Ovary (tissue), 10 donors: ENCODE measurements at places on chromosomes 6 and 20.

- H3K4me3 ChIP-seq, result no peak overlapping the region
- H3K36me3 ChIP-seq, result no peaks in the 10 kb centered on the region
- H3K27me3 ChIP-seq, result no peaks in the 10 kb centered on the region
- H3K4me1 ChIP-seq, result no peaks in the 10 kb centered on the region
These were observed 27.2 kb upstream of the CHD6 start for GRCh38 chr20:41645372-41645771.

DNA sequence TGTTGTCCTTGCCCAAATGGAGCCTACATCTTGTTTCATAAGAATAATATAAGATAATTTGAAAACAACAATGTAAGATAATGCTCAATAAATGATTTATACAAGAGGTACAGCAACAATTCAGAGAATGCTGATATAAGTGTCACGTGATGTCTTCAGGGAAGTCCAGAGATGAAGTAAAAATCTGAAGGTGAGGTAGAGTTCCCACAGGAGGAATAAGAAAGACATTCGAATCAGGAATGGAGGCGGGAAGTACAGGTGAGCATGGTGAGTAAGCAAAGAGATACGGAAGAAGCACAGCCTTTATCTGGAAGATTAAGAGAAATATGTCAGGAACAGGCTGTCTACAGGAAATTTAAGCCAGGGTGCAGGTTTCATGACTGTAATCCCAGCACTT lies 165.9 kb upstream of the MARCKS start:
- DNase-seq, result no peak
- no peaks in the 10 kb centered on the region for H3K4me1 ChIP-seq
- no peaks in the 10 kb centered on the region for H3K36me3 ChIP-seq
- no peaks in the 10 kb centered on the region for H3K27me3 ChIP-seq

DNA sequence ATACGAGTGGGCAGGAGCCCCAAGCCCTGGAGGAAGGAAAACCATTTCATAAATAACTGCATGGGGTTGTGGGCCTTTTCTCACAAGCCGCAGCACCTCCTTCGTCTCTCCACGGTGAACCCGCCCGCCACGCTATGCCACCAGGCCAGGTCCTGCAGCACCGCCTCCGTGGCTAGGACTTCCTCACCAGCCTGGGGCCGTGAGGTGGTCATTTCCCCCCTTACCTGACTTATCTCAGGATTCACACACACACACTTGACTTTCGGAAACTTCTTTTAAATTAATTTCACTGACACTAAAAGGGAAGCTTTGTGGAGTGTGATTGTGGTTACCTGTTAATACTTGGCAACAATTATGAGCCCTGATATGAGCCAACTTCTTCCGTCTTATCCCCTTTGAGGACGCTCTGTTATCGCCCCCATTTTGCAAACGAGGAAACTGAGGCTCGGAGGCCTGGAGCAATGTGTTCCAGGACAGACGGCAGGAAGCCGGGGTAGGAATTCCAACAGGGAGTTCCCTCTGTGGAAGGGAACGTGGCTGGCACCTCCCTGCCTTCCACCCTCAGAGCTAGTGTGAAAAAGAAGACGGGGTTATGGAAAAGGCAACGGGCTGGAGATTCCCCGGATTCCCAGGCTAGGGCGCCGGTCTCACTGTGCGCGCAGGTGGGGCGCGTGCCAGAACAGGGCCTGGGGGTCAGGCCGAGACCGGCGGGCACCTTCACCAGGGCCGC lies 817 bp upstream of the SLCO4A1 start:
- no peak overlapping the region for H3K27ac ChIP-seq
- peak overlapping the region; percentile 53 for H3K4me3 ChIP-seq
- H3K4me1 ChIP-seq, result peaks cover 11% of the 10 kb centered on the region
- H3K27me3 ChIP-seq, result no peaks in the 10 kb centered on the region
- no peaks in the 10 kb centered on the region for H3K36me3 ChIP-seq

- H3K27me3 ChIP-seq, result no peaks in the 10 kb centered on the region
- no peak overlapping the region for H3K4me3 ChIP-seq
- DNase-seq, result no peak
These were observed 44.7 kb upstream of the ECI2 start for GRCh38 chr6:4179960-4180651.

- H3K4me1 ChIP-seq, result no peaks in the 10 kb centered on the region
- H3K27ac ChIP-seq, result no peak overlapping the region
- H3K4me3 ChIP-seq, result no peak overlapping the region
- no peaks in the 10 kb centered on the region for H3K36me3 ChIP-seq
- no peak for DNase-seq
These were observed 23.1 kb downstream of the TRIM27 start for GRCh38 chr6:28900577-28901256.

GRCh38 chr6:124961777-124962638 lies at the start of gene RNF217:
Gene RNF217, plus strand, starts transcription at chr6:124962437. Its CDS starts 108 bp downstream, at chr6:124962545.
- peaks cover 4% of the 10 kb centered on the region for H3K4me1 ChIP-seq
- H3K36me3 ChIP-seq, result no peaks in the 10 kb centered on the region
- H3K4me3 ChIP-seq, result peak within 1 kb of the TSS; percentile 47
- DNase-seq, result peak; percentile 87
- H3K27me3 ChIP-seq, result no peaks in the 10 kb centered on the region
- H3K27ac ChIP-seq, result peak within 1 kb of the TSS; percentile 98

- no peak for DNase-seq
- no peaks in the 10 kb centered on the region for H3K4me1 ChIP-seq
- no peaks in the 10 kb centered on the region for H3K36me3 ChIP-seq
- H3K27ac ChIP-seq, result no peak overlapping the region
These were observed 63.0 kb downstream of the SH3BGRL2 start for GRCh38 chr6:79694156-79694555.

- H3K27me3 ChIP-seq, result no peaks in the 10 kb centered on the region
- no peak for DNase-seq
- H3K27ac ChIP-seq, result no peak overlapping the region
- no peak overlapping the region for H3K4me3 ChIP-seq
- no peaks in the 10 kb centered on the region for H3K36me3 ChIP-seq
These were observed 6.0 kb downstream of the FUCA2 start for GRCh38 chr6:143505537-143505936.

DNA sequence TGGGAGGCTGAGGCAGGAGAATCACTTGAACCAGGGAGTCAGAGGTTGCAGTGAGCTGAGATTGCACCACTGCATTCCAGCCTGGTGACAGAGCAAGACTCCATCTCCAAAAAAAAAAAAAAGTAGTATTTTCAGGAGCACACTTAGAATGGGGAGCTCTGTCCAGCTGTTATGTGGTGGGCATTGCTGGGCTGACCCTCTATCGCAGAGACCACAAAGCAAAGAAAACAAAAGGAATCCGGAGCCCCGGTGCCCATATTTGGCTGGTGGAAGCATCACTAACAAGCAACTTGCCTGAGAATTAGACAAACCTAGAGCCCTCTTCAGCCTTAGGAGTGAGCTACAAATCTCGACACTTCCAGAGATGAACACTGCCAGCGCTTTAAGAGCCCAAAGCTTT lies 137.3 kb upstream of the GPR6 start:
- H3K4me1 ChIP-seq, result no peaks in the 10 kb centered on the region
- no peak for DNase-seq
- H3K4me3 ChIP-seq, result no peak overlapping the region
- H3K27me3 ChIP-seq, result peaks cover 2% of the 10 kb centered on the region
- H3K27ac ChIP-seq, result no peak overlapping the region

DNA sequence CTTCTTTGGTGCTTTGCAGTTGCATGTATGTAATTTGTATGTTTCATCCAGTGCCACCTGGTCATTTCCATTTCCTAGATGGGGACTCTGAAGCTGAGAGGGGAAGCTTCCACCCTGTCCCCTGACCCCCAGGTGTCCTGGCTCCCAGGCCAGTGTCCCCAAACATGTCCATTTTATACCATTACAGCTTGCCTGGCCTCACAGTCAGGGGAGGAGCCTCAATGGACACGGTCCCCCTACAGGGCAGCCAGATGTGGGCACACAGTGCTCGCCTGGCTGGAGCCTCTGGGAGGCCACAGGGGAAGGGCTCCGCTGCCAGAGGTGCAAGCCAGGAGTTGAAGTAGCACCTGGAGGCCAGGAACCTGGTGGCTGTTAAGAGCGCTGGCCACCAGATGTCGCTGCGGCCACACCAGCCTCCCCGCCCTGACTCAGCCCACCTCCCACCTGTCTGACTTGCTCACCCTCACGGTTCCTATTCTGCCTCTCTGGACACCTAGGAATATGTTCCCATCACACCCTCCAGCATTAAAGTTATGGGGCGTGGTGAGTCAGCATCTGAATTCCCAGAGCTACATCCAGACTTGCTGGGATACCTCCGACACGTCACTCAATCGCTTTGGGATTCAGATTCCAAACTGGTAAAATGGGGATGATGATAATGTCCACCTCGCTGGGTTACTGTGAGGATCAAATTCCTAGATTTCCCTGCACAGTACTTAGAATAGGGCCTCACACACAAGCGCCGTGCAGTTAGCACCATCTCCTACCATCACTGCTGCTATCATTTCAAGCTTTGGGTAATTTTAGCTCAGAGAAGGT lies 107.4 kb downstream of the SULF2 start:
- DNase-seq, result peak; percentile 68
- no peak overlapping the region for H3K4me3 ChIP-seq
- no peak overlapping the region for H3K27ac ChIP-seq
- no peaks in the 10 kb centered on the region for H3K36me3 ChIP-seq
- H3K4me1 ChIP-seq, result peaks cover 7% of the 10 kb centered on the region

DNA sequence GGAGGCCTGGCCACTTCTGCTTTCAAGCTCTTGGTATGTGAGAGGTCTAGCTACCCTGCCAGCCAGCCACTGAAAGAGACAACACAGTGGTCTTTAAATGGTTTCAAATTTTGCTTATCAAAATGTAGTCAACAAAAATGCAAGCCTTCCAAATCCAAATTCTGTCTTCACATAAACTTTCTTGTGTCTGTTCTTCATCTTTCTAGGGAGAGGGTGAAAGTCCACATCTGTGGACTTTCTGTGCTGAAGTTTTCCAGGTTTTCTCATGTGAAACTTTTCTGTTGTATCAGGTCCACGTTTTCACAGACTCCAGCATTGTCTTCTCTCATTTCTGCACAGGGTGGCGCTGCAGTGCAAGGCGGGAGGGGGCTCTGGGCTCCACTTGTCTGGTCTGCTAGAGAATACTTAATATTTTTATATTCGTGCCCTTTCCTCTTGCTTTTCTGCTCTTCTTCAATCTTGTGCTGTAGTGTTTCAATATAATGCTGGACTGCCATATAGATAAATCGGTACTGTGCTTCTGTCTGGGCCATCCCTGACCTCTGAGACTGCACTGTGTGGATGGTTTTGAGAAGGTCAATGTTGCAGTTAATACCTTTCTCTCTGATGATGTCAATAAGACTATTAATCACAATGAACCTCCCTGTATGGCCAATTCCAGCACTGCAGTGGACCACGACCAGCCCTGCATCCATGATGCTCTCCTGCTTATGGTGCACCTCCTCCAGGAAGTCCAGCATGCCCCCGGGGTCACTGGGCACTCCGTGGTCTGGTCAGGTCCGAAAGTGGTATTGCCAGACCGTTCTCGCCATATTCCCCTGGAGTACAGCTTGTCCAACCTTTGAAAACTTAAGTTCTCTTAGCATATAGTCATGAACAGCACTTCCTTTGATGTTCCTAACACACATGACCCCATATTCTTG lies 161.6 kb upstream of the TNFAIP3 start:
- no peaks in the 10 kb centered on the region for H3K36me3 ChIP-seq
- H3K4me1 ChIP-seq, result peaks cover 23% of the 10 kb centered on the region
- H3K27me3 ChIP-seq, result no peaks in the 10 kb centered on the region
- peak; percentile 83 for DNase-seq
- peak overlapping the region; percentile 63 for H3K27ac ChIP-seq

DNA sequence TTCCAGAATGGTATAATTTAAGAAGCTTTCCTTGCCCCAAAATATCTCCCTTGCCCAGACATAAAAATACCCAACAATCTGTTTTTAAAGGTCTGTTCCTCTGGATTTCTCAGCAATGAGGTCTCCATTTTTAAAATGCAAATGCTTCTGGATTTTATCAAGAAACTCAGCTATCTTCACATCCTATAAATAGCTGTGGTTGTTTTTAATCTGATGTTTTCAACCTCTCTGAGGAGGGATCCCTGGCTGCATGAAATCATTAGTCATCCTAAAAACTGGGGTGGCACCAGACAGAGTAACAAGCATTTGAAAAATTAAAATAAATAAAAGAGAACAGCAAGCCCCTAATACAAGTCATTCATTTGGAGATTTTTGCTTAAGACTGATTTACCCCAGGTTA lies 168.5 kb upstream of the ID4 start:
- no peak overlapping the region for H3K27ac ChIP-seq
- no peak overlapping the region for H3K4me3 ChIP-seq
- no peaks in the 10 kb centered on the region for H3K27me3 ChIP-seq
- H3K36me3 ChIP-seq, result no peaks in the 10 kb centered on the region
- peaks cover 3% of the 10 kb centered on the region for H3K4me1 ChIP-seq

DNA sequence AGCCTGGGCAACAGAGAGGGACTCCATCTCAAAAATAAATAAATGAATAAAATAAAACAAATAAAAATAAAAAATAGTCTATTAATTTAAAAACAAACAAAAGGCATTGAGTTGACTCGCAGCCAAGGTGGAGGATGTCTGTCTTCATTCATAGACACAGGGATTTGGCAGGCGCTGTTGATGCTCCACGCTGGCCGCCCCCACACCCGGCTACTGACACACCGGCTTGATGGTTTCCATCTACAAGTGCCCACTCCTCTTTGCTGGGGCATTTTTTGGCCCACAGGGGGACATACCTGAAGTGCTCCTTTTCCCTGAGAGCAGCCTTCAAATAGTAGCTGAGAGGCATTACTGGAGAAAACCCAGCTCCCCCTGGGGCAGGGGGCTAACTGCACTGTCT lies 178.3 kb upstream of the RALGAPA2 start:
- DNase-seq, result no peak
- H3K36me3 ChIP-seq, result no peaks in the 10 kb centered on the region
- H3K4me1 ChIP-seq, result no peaks in the 10 kb centered on the region
- H3K4me3 ChIP-seq, result no peak overlapping the region

- H3K27ac ChIP-seq, result no peak overlapping the region
- H3K27me3 ChIP-seq, result no peaks in the 10 kb centered on the region
- no peak for DNase-seq
- H3K36me3 ChIP-seq, result no peaks in the 10 kb centered on the region
- H3K4me1 ChIP-seq, result no peaks in the 10 kb centered on the region
- no peak overlapping the region for H3K4me3 ChIP-seq
These were observed 183.2 kb downstream of the CDH4 start for GRCh38 chr20:61435184-61435822.

DNA sequence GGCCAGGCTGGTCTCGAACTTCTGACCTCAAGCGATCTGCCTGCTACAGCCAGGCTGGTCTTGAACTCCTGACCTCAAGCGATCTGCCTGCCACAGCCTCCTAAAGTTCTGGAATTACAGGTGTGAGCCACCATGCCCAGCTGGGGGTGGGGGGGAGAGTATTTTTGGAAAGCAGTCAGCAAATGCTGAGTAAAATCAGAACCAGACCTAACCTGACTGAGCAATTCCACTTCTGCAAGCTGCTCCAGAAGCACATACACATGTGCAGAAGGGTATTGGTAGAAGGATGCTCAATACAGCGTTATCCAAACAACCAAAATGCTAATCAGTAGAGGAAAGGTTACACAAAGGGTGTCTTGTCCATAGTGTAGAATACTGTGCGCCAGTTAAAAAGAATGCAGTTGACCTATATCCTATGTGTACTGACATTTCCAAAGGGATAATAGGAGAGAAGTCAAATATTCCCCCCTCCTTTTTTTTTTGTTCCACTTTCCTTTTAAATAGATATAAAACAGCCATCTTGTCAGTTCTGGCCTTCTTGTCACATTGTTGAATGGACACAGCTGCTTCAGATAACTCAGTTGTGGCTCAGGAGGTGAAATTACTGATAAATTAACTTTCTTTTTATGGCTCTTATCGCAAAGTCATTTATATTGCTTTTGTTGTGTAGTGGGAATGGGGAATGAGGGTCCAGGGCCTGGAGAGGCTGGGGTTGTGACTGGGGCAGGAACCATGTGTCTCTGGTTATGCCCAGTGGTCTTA lies 74.6 kb downstream of the DTD1 start:
- no peak for DNase-seq
- no peaks in the 10 kb centered on the region for H3K36me3 ChIP-seq
- H3K27me3 ChIP-seq, result no peaks in the 10 kb centered on the region

- H3K27ac ChIP-seq, result no peak overlapping the region
- no peaks in the 10 kb centered on the region for H3K36me3 ChIP-seq
- no peaks in the 10 kb centered on the region for H3K27me3 ChIP-seq
- no peak for DNase-seq
These were observed 292.7 kb downstream of the TAF4 start for GRCh38 chr20:61772828-61773631.
